ENCODE measurements at places on chromosomes 5 and 9.

DNA sequence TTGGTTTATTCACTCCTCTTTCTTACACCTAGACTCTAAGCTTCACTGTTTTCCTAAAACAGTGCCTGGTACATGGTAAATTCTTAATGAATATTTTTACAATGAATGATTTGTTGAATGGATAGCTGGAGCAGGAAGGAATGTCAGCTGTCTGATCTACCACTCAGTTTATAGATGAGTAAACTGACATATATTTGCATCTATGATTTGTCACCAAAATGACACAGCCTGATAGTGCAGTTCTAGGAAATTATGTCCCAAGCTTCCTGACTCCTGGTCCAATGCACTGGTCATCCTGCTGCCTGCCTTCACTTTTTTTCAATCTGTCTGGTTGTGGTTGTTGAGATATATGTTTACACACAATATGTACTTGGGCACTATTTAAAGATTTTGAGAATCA lies 651.7 kb upstream of the WWC1 start:
- no peak for DNase-seq

- no peak for DNase-seq
Measured at GRCh38 chr9:136671646-136672430, 9.1 kb downstream of the EGFL7 start.

DNA sequence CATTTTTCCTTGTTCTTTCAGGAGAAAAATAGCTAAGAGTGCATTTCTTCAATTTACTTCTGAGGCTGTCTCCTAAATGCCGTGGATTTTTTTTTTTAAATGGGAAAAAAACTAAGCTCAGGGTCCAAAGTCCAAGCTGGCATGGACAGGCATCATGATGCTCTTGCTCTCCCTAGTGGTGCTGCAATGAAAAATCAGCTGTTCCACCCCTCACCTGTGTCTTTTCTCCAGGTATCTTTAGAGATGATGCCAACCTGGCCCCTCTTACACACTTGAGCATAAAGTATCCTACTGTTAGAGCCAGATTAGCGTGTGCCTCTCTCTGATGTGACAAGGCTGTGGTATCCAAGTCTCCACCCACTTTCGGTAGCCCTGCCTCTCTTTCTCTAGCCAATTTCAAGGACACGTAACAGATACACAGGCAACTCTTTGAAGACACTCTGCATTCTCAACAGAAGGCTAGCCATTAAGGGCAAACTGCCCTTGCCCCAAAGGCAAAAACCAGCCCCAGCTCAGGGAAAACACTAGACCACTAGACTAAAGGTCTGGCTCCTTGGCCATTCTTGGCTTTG lies 208.8 kb downstream of the SAXO1 start:
- DNase-seq, result no peak

DNA sequence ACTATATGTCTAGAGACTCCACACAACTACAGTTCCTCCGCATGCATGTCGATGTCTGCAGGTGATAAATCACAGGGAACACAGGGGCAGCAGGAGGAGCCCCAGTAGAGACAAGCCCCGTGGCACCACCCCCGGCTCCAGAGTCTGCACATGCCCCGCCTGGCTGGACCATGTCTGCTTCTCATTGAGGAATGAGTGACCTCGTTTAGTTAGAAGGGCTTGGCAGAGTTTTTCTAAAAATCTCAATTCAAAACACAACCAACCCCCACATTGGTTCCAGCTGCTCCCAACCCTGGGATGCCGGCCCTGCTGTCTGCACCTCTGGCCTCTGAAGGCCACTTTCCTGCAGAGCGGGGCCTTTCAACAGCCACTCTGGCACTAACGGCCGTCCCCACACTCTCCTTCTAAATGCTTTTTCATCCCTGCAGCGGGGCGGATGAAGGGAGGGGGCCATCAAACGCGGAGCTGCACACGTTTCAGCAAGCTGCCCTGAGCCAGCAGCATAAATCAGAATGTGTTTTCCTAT lies 106.3 kb downstream of the ROR2 start:
- DNase-seq, result no peak

DNA sequence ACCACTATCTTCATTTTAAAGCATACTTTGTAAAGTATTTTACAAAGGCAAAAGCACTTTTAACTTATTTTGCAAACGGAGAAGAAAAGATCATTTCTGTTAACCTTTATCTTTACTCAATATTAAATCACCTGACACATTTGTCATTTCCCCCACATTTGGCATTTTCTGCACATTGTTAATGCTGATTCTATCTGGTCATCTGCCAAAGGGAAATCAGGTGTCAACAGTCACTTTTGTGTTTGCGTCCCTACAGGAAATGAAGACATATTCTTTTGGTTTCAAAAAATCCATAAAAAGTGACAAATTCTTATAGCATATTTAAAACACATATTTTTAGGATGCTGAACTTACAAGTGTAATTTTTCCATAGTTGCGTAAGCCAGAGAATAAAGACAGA lies 191.3 kb upstream of the TMEM161B start:
- DNase-seq, result no peak

- no peak for DNase-seq
Measured at GRCh38 chr5:58890701-58891085, 307.8 kb downstream of the RAB3C start.

- no peak for DNase-seq
Measured at GRCh38 chr5:56346044-56346710, 113.0 kb upstream of the ANKRD55 start.

DNA sequence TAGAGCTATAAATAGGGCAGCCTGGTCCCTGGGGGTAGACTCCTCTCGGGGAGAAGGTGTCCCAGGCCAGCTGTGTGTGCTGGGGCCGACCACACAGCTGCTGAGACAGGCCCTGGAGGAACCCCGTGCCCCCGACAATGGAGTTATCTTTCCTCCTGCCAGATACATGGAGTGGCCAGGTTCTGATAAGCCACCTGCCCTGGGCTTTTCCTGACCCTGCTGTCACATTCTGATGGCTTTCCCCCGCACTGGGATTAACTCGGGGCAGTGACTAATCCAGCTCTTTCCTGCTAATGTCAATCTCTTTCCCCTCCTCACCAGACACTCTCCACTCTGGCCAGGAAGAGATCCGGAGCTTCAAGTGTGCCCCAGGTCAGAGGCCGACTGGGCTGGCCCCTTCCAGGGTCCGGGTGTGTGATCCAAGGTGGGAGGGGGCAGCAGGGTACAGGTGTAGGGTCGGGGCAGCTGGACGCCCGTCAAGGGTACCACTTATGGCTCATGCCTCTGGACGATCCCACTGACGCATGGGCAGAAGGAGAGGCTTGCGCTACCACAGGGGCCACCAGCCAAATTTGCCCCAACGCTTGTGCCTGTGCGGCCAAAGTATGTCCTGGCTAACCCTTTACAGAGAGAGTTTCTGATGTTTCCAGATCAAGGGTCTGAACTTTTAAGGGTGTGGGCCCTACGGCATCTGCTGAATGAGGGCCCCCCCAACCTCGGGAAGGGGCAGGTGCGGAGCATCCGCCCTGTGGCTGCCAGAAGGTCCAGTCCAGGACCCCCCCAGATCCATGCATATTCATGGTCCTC lies 20.6 kb upstream of the COL5A1 start:
- DNase-seq, result no peak

DNA sequence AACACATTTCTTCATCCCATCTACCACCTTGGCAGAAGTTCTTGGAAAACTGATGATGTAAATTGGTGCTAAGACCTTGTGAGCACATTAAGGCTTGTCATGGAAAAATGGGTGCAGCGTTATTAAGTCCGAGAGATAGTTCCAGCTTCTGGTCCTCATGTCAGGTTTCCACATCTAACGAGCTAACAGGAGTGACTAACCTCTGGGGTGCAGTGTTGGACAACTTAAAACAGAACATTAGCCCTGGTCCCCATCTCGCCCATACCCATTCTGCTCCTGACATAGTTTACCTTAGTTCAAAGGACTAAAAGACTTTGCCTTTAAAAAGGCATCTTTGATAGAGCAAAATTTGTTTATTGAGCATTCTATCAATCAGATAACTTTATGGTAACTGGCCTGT lies 128.0 kb downstream of the SLC1A3 start:
- no peak for DNase-seq

DNA sequence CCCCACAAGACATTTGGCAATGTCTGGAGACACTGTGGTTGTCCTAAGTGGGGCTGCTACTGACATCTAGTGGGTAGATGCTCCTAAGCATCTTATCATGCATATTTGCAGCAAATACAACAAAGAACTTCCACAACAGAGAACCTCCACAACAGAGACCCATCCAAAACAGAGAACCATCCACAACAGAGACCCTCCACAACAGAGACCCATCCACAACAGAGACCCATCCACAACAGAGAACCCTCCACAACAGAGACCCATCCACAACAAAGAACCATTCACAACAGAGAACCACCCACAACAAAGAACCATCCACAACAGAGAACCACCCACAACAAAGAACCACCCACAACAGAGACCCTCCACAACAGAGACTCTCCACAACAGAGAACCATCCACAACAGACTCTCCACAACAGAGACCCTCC lies 32.8 kb downstream of the ARPC5L start:
- DNase-seq, result peak; percentile 25
